ENCODE measurements at places on chromosomes 4 and X.

DNA sequence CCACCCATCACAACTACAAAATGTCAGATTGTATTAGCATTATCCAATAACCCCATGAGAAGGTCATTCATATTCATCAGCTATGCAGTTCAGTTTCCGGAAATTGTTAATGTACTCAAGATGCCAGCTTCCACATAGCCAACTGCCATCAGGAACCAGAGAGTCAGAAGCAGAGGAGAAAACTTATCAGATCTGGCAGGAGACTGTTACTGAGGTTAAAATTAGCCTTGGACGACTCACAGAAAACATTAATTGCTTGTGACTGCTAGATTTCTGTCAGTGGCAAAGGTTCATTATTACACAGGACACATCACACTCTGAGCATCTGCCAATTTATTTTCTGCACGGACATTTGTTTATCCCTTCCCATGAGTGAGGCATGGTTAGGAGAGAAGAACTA lies 352.8 kb downstream of the DHRSX start:
- no peak for DNase-seq

- no peak for DNase-seq
Observed at GRCh38 chr4:24514808-24515207, 69.5 kb downstream of the DHX15 start.

- DNase-seq, result no peak
Observed at GRCh38 chr4:156191044-156191781, 237.5 kb upstream of the CTSO start.

DNA sequence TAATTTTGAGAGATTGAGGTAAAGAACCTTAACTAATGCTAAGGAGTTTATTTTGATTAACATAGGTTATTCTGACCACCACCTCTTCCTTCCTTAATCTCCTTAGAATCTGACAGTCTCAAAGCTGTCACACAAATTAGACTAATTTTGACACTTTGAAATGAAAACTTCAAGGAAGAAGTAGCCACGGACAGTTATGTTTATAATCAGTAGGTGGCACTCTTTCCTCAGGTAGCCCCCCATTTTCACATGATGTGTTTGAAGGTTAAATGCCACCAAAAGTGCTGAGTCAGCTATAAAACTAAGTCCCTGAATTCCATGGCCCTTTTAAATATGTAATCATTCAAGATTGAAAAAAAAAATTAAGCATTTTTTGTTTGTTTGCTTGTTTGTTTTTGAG lies 22.4 kb downstream of the TMEM33 start:
- DNase-seq, result no peak

- no peak for DNase-seq
Observed at GRCh38 chrX:85988353-85988752, 59.0 kb downstream of the CHM start.

DNA sequence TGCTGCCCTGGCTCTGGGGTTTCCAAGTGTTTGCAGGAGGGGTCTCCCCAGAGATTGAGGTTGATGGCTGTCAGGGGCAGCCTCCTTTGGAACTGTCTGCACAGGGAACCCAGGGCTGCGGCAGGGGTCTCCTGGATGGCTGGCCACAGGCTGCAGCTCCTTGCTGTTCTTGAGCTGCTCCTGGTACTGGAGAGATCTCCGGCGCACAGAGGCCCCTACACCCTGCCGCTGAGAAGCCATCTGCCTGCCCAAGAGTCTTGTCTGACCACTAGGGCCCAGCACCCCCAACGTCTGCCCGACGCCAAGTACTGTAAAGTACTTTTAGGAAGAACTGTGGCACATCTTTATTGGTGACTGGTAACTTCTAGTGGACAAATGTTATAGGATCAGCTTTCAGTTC lies 13.5 kb downstream of the STIM2 start:
- no peak for DNase-seq

GRCh38 chr4:173930329-173930967 lies 353.0 kb downstream of the FBXO8 start:
- DNase-seq, result no peak

- no peak for DNase-seq
Observed at GRCh38 chr4:176292920-176293319, 23.9 kb upstream of the ASB5 start.

GRCh38 chr4:18180892-18181291 lies 159.3 kb upstream of the LCORL start:
- DNase-seq, result no peak

DNA sequence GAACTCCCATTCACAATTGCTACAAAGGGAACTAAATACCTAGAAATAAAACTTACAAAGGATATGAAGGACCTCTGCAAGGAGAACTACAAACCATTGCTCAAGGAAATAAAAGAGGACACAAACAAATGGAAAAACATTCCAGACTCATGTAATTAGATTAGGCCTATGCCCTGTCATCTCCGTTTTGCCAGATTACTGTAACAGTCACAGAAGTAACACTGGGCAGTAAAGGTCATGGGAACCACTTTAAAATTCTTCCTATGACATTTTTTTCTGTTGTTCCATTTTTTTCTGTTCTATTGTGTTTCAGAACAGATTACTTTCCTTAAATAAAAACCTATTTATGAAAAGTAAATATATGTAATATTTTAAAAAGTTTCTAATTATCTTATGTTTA lies 199.4 kb upstream of the CENPE start:
- no peak for DNase-seq

All from SHP77 treated with DMSO at 0.1 percent for 48 hours (cell line).